Hematopoietic multipotent progenitor cell treated with erythropoietin and hydrocortisone succinate and interleukin-3 and kit ligand, for 15 days (in vitro differentiated cells): ENCODE measurements at places on chromosomes 1 and 21.

DNA sequence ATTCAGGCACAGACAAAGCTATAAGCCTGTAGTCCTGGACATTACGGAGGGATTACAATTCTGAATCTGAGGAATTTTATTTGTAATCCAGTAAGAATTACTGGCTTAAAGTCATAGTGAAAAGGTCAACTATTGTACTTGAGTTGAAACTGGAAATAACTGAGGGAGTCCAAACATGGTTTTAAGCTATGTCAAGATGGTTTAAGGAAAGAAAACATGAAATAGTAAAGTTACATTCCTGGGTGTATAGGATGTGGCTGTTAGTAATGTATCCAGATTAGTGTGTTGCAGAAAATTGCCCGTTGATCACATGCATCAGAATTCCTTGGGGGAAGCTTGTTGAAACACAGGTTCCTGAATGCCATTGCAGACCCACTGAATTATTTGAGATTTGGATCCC lies 124.8 kb upstream of the GORAB start:
- DNase-seq: no peak

DNA sequence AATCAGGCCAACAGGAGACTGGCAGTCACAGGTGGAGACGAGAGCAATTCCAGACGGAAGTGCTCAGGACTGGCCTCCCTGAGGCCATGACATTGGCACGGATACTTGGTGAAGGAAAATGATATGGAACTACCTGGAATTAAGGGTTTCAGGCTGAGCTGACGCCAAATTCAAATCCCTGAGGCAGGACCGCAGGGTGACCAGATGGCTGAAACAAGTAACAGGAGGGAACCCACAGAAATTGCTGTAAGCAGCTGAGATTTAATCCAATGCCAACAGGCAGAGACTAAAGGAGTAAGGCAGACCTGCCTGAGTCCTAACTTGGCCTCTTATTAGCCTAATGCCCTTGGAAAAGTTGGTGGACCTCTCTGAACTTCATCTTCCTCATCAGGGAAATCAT lies 76.2 kb downstream of the ERG start:
- DNase-seq: no peak

- no peak for DNase-seq
These were observed 127.3 kb downstream of the GABPA start for GRCh38 chr21:25862112-25862511.

GRCh38 chr1:156336242-156336641 lies 1.9 kb downstream of the CCT3 start:
- peak; percentile 40 for DNase-seq

DNA sequence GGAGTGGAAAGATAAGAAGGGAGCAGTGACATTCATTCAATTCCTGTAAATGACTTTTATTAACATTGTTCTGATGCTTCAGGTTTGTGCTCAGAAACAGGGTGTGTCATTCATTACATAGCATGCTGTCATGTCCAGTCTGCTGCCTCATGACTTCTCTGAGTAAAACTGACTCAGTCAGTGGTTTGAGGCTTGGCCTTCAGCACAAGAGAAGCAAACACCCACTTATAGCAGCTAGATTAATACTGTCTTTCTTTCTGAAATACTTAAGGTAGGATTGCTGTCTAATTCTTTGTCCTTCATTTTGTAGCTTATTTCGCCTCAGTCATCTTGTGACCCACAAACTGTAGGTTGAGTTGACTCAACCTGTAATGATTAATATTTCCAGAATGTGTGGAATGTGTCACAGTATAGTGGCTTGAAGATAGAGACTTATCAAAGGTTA lies 32.9 kb downstream of the RASAL2 start:
- DNase-seq: no peak

- no peak for DNase-seq
These were observed 206.9 kb downstream of the MRPL39 start for GRCh38 chr21:25400427-25400826.

DNA sequence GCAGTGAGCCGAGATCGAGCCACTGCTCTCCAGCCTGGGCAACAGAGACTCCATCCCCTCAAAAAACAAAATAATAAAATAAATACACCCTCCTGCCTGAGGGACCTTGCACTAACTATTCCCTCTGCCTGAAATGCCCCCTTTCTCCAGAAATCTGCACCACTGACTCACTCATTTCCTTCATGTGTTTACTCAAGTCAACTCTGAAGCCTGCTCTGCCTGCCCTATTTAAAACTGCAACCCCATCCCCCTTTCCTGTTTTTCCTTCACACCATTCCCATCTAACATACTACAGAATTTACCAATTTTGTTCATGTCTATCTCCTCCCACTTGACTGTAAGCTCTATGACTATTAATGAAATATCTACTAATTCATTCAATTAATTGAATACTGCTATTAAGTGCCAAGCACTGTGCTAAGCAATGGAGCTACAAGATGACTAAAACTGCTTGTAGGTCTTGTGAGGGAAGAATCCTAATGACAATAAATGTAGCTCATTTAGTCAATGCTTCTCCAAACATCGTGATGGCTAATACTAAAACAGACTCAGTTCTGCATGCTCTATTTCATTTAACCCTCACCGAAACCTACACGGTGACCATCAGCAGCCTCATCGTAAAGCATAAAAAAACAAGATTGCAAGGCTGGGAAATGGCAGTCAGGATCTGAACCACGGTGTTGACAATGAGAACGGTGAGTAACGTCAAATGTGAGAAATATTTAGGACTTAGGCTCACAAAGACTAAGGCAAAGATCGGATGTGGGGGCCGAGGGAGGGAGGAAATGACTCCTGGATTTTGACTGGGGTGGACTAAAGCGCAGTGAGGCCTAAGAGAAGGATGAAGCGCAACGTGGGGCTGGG lies 749 bp upstream of the TMEM39B start:
- DNase-seq: no peak

DNA sequence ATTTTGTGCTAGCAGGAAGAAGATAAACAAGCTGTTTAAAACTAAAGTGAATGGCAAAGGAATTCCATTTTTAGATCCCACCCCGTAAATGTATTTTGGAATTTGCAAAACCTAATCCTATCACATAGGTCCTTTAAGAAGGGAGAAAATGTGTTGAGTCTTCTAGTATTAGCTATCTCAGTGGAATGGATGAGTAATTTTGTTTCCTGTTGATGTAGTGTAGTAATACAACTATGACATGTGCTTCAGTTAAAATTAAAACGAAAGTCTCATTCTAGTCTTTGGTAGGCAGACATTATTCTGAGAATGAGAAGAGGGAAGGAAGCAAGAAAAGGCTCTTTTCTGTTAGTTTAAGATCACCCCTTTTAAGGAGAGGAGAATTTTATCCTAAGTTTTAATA lies 265.9 kb upstream of the C1orf105 start:
- DNase-seq: no peak

DNA sequence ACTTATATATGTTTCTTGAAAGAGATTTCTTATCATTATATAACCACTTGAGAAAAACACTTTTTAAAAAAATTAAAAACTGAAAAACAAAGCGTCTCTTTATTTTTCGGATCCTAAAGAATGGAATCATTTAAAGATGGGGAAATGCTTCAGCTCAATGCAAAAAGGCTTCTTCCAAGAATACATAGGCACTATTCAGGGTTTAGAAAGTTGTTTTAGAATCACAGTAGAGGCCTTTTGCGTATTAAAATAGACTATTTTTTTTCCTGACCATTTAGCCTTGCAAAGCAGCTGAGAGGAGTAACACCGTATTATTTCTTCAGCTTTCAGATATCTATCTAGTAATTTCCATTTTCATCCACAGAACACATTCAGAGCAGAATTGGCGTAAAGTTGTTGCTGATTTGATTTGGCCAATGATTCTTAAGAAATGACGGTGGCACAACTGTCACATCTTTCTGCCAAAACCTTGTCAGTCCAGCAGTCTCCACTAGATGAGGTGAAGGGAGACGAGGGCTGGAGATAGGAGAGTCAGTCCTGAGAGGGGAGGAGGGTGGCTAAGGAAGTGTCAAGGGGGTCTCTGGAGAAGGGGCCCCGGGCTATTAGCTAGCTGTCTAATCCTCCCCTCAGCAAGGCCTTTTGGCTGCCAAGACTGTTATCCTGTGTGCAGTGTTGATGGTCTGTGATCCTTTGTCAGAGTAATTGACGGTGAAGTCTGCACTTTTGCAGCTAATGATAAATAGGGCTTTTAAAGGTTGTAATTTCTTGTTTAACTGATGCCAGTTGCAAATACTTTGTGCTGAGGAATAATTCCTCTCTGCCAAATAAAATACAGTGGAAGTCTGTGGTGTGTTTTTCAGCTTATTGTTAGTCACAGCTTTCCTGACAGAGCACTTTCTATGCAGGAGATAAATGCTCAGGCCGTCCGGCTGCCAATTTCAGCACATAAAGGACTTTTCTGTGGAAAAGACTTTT lies 34.7 kb downstream of the PRRX1 start:
- DNase-seq: no peak

- peak; percentile 89 for DNase-seq
These were observed 61.3 kb downstream of the FAAP20 start for GRCh38 chr1:2133039-2133878.

GRCh38 chr1:83791821-83792437 lies 207.0 kb downstream of the TTLL7 start:
- no peak for DNase-seq

DNA sequence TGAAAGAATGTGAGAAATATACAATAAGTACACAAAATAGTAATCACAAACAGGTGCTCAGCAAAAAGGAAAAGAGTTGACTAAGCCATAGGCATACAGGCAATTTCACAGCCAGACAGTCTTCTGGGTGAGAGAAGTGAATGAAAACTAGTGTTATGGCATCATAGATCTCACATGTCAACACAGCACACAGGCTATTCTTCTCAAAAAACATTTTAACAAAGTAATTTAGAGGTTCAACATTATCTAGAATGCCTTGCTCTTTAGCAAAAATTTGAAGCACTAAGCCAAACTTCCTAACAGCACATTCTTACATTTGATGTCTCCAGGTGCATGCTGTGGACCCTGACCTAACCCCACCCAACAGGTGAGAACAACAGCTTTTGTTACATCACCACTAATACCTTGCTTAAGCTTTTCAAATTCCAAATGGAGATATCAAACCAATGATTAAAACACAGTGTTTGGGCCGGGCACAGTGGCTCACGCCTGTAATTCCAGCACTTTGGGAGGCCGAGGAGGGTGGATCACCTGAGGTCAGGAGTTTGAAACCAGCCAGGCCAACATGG lies 30.5 kb downstream of the OTUD7B start:
- DNase-seq: no peak

GRCh38 chr1:74380252-74380651 lies 132.2 kb downstream of the LRRC53 start:
- DNase-seq: no peak
